Chondrocyte (in vitro differentiated cells): ENCODE measurements at places on chromosomes 7 and 10. TPM values are rescaled to one million over a fixed set of nuclear protein-coding genes. Genes with fewer than 3 reads are reported as not detected.
A peak's percentile ranks its signal among the peaks of the same experiment; 100 is the strongest.

Gene CXCL12
- total RNA-seq = 22.7 to 69.4 TPM (median 65.5 TPM) in 3 replicates

- H3K4me1 ChIP-seq = peaks cover 4% of the 10 kb centered on the region
- H3K27me3 ChIP-seq = peaks cover 47% of the 10 kb centered on the region
- H3K27ac ChIP-seq = no peak overlapping the region
- no peaks in the 10 kb centered on the region for H3K36me3 ChIP-seq
Observed at GRCh38 chr10:101287997-101288635, 58.9 kb upstream of the LBX1 start.

Gene CCT6A
- 97.2 to 123 TPM (median 101 TPM) in 3 replicates for total RNA-seq

Gene FOXP2
- total RNA-seq = 12.1 to 23.1 TPM (median 12.8 TPM) in 3 replicates

- H3K27me3 ChIP-seq = no peaks in the 10 kb centered on the region
- H3K4me1 ChIP-seq = no peaks in the 10 kb centered on the region
- H3K4me3 ChIP-seq = no peak overlapping the region
- H3K36me3 ChIP-seq = no peaks in the 10 kb centered on the region
Observed at GRCh38 chr10:52965938-52966401, 193.4 kb upstream of the MBL2 start.

Gene KCNH2
- total RNA-seq = 0.19 to 0.33 TPM (median 0.30 TPM) in 3 replicates

DNA sequence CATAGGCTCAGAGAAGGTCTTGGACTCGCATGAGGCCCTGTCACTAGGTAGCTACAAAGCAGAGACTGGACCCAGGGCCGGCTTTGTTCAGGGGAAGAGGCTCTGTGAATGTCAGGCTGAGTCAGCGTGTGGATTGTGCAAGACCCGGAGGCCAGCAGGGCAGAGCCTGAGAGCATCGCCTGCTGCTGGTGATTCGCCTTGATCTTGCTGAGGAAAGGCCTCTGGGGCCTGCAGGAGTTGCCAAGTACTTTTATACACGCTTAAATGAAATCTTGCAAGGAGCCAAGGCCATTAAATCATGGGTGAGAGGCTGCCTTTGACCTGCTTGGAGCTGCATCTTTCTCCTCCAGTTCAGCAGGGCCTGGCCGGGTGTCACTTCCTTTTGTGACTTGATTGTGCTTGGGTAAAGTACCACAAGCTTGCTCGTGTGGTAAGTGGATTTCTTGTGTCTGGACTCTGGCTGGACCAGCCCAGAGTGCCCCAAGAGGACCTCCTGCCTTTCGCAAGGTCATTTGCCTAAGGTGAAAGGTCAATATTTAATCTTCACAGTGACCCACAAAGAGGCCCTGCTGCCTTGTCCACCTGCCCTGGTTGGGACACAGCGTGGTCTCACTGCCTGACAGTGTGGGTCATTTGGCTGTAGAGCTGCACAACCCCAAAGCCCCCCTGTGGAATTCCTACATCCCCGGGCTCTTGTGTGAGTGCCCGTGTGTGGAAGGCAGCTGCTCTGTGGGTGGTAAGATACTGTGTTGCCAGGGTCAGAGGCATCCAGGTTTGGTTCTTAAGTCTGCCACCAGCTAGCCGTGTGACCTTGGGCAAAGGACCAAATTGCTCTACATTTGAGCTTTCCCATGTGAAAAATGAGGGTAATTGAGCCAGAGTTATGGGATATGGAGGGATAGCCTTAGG, 38.6 kb upstream of the SH2D4B start:
- H3K4me1 ChIP-seq = peaks cover 82% of the 10 kb centered on the region
- H3K27ac ChIP-seq = peak overlapping the region; percentile 77
- H3K27me3 ChIP-seq = no peaks in the 10 kb centered on the region
- H3K36me3 ChIP-seq = peaks cover 5% of the 10 kb centered on the region
- no peak overlapping the region for H3K4me3 ChIP-seq
- DNase-seq = no peak
